Activated effector memory CD4-positive, alpha-beta T cell treated with anti-CD3 and anti-CD28 coated beads, Interleukin-2, amount 50 U/mL, for 16 hours (primary cell): ENCODE measurements at places on chromosomes 2 and 18.

GRCh38 chr2:239264492-239264837 lies 136.4 kb downstream of the HDAC4 start:
- DNase-seq: peak; percentile 69

DNA sequence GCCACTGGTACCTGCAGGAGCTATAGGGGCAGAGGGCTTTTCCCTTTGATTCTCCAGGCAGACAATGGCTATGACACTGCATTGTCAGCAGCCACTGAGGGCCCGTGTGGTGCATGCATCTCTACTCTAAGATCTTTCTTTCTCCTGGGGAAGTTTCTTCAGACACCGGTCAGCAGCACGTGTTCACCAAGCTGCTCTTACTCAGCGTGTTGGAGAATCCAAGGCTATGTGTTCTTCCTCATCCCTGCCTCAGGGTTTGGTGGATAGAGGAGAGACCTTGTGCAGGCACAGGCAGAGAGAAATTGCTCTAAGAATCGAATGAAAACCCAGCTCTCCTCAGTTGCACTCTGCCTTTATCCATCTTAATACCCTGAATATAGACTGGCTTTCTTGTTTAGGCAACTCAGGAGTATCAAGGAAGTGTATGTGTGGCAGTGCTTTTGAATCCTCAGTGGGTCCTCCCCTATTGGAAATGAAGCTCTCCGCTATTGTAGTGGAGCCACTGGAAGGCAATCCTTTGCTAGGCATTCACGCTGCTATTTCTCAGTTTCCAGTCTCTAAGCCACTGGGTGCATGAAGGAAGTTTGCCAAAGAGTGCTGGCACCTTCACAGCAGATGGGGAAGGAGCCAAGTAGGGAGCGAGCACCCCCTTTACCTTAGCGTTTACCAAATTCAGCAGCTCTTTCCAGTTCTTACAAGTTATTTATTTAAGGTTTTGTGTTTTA lies 86.9 kb upstream of the EML6 start:
- no peak for DNase-seq

GRCh38 chr2:65456886-65457285 lies 24.5 kb upstream of the SPRED2 start:
- DNase-seq: no peak

DNA sequence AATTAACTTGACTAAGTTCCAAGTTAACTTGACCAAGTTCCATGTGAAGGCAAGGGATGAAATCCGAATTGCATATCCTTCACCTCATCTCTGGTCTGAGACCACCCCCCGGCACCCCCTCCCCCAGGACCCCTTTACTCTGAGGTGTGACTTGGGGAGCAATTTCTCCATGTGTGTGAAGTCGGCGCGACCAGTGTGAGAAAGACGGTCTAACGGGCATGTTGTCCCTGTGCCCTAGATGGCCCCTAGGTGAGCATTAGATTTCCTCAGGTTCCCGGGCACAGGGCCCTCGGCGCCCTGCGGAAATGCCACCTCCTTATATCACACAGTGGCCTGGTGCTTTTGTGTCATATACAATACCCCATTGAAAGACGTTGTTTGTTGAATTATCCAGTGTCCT lies 137.1 kb downstream of the CTIF start:
- peak; percentile 36 for DNase-seq

- no peak for DNase-seq
Measured at GRCh38 chr18:68418881-68419280, 296.0 kb downstream of the TMX3 start.

DNA sequence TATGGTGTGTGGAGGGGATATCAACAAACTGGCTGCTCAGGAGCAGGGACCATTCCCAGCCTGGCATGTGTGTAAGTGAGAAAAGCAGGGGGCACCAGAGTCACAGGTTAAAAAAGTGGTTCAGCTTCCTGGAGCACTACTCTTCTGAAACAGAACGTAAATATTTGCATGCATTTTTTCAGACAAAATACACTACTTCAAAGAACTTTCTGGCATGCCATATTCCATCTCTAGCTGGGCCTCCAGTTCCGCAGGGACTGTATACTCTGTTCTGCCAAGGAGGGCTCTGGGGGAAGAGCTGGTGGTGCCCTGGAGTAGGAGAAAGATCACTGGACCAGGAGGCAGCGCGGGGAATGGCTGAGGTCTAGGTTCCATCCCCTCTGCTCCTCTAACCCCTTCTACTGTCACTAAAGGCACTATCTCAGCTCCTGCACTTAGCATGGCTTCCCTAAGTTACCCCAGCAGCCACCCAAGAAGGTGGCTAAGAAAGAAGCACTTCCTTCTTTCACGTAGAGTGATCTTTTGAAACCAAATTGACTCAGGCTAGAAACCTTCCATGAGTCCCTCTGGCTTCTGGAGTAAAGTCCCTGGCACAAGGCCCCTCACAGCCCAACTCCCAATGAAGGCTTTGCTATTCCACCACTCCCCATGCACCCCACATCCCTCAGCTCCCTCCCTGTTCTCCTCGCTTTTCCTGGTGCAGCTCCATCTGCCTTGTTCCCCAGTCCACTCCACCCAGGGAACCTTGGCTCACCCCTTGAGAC lies 57.6 kb upstream of the CABLES1 start:
- DNase-seq: no peak
